T follicular helper cell (primary cell): ENCODE measurements at places on chromosomes 2 and 18.

DNA sequence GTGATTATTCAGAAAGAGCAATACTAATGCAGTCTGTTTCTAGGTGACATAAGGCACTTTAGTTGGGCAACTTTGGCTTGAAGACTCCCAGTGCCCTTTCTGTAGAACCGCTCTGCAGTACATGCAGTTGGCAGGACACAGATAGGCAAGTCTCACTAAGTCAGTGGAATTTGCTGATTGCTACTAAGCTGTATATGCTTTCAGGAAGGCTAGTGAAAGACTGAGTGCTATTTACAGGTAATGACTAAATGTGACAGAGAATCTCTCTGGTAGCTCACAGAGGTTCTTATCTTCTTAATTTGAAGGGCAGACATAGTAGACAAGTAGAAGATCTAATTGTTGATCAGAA is 243.0 kb downstream of the WDPCP start:
- no peak for DNase-seq

DNA sequence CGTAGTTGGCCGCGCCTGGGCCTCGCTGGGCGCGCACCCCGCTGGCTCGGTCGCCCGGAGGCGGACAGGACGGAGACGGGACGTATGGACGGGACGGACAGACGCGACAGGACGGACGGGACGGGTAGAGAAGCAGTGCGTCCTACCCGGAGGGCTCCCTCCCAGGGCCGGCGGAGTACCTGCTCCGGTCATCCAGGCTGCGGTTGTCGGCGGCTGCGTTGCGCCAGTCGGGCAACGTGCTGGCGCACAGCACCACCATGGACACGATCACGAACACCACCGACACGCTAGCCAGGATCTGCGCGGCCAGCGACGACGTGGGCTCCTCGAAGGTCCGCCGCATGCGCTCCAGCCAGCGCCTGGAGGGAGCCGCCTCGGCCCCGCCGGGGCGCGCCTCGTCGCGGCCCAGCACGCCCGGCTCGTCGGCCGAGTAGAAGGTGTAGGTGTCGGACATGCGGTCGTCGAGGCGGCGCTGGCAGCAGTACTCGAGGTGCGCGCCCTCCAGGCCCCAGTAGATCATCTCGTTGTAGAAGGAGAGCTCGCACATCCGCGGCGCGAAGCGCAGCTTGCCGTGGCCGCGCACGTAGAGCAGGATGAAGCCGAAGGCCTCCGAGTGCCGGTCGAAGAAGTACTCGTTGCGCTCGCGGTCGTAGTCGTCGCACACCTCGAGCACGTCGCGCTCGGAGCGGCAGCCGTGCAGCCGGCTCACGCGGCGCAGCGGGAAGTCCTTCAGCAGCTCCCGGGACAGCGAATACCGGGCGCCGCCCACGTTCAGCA is 903 bp downstream of the KCNG3 start:
- DNase-seq: peak; percentile 4

DNA sequence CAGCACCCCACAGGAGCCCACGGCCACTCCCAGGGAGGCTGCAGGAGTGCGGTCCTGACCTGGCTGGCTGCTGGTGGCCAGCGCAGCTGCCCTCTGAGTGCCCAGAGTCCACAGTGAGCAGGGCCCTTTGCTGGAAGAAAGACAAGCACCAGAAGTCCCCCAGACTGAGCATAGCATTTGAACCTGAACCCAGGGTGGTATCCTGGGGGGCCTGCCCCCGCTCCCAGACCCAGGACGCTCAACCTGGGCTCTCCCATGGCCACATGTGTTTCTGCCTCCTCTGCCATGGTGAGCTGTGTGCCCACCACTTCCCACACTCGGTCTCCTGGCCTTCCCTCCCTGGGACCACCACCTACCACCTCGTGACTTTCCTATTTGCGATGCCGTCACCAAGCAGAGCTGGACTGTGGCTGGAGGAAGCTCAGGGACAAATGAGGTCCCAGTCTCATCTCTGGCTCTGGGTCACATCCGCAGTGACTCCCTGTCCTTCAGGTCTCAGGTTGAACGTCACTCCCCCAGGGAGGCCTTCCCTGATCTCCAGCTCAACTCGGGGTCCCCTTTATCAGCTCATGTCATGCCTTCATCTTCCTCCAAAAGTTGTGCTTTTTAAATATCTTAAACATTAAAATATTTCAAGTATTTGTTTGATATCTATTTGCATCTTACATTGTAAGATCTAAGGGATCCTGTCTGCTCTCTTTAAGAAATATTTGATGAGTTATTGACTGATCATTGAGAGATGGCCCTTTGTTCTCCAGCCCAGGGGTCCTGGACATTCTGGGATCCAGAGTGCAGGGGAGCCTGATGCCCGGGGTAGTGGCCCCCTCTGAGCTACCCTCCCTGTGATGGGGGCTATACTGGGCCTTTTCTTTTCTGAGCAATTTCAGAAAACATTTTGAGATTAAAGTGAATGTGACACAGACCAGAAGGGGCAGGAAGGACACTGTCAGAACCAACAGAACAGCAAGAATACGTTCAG is 16.4 kb upstream of the GPR55 start:
- DNase-seq: no peak

- DNase-seq: no peak
Observed at GRCh38 chr2:5777131-5777535, 84.9 kb downstream of the SOX11 start.

GRCh38 chr2:226573158-226573557 is 226.5 kb downstream of the IRS1 start:
- DNase-seq: no peak

DNA sequence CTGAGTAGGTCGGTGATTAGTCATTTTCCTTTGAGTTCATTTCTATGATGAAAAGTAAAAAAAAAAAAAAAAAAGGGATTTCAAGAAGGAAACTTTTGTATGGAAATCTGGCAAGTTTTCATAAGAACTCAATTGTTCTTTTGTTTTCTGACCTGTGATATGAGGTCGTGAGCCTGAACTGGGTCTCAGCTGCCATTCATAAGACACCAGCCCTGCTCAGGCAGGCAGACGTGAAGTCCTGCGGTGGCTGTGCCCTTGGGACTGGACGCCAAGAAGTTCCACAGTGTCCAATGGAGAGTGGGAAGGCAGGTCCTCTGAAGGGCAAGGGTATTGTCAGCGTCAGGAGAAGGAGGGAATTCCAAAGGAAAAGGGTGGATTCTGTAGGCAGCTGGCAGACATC is 183.9 kb downstream of the NCK2 start:
- DNase-seq: no peak

GRCh38 chr2:229201521-229201920 is 69.6 kb downstream of the PID1 start:
- no peak for DNase-seq

GRCh38 chr2:110120171-110121051 is 4.8 kb upstream of the MALL start:
- no peak for DNase-seq

DNA sequence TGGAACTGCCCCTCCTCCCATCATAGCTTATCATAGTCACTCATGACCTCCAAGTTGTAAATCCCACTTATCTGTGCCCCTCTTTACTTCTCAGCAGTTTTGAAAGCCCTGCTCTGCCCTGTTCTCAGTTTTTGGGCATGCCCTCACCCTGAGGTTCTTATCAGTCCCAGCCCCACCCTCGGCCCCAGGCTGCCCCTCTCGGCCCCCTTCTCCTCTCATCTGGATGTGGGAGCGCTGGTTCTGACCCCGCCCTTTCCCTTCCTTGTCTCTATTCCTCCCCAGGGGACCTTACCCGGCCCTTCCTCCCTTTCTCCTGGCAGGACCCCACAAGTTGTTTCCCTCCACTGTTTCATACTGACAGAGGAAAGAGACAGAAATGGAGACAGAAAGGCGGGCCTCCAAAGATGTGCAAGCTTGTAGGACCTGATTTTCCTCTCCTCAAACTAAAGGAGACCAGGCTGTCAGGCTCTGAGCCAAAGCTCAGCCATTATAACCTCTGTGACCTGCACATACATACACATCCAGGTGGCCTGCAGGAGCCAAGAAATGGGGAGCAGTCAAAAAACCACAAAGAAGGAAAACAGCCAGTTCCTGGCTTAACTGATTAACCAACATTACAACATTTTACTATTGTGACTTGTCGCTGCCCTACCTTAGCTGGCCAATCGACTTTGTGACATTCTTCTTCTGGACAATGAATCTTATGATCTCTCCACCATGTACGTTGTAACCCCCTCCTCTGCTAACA is 171.0 kb upstream of the HS6ST1 start:
- DNase-seq: no peak

DNA sequence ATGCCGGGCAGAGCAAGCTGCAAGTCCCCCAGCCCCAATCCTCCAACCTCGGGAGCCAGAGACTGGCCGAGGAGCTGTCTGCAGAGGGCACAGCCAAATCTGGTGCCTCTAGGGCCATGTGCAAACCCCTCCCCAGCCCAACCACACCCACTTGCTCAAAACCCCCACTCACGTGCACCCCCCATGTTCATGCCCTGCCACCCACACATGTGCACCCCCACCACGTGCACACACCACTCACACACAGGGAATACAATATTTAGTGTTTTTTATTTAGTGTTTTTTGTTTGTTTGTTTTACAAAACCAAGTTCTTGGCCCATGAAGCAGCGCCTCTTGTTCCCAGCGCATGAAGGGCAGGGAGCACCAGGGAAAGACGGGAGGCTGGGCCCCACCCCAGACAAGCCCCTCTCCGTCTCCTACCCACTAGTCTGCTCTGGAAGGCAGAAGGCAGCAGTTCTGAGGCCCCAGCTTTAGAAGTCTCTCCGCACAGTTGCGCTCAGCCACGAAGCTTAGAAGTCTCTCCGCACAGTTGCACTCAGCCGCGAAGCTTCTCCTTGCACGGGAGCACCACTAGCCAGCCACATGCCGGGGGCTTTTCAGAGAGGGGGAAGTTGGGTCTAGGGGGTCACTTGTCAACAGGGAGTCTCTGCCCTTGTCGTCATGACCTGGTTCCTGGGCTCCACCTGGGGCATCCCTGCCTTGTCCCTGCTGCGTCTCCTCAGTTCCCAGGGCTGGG is 276.1 kb upstream of the HDAC4 start:
- DNase-seq: no peak

DNA sequence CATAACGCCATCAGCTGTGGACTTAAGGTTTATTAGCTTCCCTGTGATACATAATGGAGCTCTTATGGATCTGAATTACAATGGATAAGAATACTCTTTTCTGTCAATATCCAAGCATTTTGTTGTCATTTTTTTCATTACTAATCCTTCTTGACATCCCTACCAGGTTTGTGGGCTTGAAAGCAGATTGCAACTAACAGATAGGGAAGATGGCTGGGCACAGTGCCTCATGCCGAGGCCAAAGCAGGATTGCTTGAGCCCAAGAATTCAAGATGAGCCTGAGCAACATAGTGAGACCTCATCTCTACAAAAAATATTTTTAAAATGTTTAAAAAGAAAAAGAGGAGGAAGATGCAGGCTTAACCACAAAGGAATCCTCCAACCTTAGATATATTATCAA is 42.4 kb downstream of the ASXL2 start:
- no peak for DNase-seq

DNA sequence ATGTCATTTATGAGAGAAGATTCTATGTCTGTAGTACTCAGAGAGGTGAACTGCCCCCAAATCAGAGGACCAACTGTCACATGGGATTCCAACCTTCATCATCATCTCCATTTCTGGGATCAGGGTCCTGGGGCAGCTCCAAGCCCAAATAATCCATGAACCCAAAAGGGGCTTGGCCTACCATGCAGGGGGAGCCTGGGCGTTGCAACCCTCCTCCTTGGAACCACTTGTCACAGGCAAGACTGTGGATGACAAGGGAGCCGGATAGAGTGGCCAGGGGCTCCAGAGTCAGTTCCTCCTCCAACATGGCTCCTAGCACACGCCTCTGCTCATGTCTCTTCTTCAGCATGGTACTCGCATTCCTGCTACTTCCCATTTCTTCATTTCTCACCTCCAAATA is 7.9 kb downstream of the CTLA4 start:
- DNase-seq: no peak

GRCh38 chr2:172917716-172918115 is 157.9 kb upstream of the MAP3K20 start:
- no peak for DNase-seq

- DNase-seq: no peak
Observed at GRCh38 chr2:10665833-10666232, 23.9 kb downstream of the NOL10 start.

DNA sequence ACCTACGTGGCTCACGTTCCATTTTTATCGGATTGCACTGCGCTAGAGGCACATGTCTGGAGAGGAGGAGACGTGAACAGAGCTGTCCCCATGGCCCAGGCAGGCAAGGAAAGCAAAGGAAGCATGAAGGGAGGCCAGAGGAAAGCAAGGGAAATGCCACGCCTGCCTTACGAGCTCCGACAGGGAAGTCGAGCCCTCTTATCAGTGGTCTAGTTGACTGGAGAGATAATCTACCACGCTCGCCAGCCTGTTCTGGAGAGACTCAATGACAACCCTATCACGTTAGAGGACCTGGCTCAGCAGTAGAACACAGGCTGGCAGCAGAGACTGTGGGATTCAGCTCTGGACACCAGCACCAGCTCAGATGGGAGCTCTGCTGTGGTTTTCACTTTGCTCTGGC is 202.6 kb upstream of the ID2 start:
- no peak for DNase-seq

DNA sequence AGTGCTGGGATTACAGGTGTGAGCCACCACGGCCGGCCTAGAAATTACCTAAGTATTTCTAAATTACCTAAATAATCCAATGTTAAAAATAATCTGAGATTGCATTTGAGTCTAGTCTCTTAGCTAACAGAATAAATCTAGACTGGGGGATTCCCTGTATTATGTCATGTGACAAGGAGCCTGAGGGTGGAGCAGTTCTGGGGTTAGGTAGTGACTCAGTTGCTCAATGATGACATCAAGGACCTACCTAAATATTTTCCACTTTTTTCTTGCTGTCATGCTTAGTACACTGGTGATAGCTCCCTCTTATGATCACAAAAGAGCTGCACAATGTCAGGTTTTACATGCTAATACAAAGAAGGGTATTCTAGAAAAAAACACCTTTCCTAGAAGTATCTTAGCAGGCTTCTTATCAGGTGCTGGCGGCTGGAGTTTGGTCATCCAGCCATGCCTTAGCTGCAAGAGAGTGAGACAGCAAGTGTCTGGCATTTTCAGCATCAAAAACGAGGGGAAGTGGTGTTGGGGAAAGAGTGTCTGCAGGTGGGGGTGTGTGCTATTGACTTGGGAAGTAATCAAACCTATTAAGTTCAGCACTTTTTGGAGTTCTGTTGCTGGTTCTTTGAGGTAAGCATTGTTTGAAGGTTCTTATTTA is 17.5 kb upstream of the CEP192 start:
- DNase-seq: no peak

- DNase-seq: no peak
Observed at GRCh38 chr18:68520406-68521075, 194.4 kb downstream of the TMX3 start.

- peak; percentile 50 for DNase-seq
Observed at GRCh38 chr2:12416600-12416999, 300.1 kb upstream of the TRIB2 start.

DNA sequence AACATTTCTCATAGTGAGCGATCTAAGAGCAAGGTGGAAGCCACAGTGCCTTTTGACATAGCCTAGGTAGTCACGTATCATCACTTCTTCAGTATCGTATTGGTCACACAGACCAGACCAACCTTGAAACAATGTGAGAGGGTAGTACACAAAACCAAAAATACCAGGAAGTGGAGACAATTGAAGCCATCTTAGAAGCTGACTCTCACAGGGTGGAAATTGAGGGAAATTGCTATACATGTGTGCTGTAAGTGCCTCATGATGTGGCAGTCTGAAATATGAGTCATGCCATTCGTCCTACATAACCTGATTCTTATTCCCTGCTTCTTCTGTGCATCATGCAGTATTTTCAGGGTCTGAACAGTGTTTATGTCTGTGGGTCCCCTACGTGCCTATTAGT is 62.3 kb upstream of the STON1 start:
- DNase-seq: no peak
